ENCODE measurements at places on chromosomes 2 and 18.
A peak's percentile ranks its signal among the peaks of the same experiment; 100 is the strongest.

GRCh38 chr2:236208019-236208926 lies 40.1 kb upstream of the GBX2 start:
- no peak for DNase-seq

DNA sequence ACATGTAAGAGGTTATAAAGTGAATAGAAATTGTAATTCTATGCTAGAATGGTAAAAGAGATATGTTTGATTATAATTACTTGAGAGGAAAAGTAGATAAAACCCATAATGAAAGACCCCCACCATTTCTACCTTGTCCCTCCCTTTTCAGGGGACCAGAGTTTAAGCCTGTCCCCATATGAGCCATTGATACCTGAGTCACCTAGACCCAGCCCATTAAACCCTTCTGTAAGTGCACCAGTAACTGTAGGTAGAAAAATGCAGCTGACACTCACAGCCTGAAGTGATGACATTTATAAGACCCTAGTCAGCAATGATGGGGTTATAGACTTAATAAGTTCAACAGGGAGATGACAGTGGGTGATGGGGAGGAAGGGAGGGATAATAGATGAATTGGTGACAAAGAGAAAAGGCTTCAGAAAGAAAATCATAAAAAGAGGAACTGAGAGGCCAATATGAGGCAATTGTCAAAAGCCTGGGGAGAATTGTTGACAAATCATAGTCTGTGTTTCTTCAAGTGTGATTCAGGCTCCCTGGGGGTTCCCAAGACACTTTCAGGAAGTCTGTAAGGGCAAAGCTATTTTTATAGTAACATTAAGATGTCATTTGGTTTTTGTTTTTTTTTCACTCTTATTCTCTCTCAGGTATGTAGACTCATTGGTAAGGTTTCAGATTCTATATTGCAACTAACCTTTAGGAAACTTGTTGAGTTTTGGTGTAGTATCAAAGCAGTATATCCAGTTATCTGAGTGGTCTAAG lies 544.2 kb downstream of the SATB2 start:
- no peak for DNase-seq

DNA sequence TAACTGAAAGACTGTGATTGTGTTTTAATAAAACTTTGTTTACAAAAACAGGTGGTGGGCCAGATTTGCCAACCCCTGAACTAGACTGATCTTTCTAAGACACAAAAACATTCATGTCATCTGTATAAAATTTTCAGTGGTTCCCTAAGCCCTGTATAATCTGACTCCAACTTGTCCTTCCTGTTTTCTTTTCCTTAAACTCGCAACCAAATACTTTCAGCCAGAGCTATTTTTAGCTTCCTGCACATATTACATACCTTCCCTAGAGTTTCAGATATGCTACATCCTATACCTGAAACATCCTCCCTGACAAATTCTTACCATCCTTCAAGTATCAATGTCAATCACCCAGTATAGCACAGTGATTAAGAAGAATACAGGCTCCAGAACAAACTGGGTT lies 4.8 kb downstream of the GCFC2 start:
- DNase-seq: no peak

GRCh38 chr18:7722955-7723354 lies 155.8 kb downstream of the PTPRM start:
- no peak for DNase-seq

- DNase-seq: no peak
Measured at GRCh38 chr2:47134386-47135090, 20.6 kb downstream of the STPG4 start.

GRCh38 chr18:58527952-58528287 lies 101.0 kb downstream of the ALPK2 start:
- no peak for DNase-seq

GRCh38 chr2:9631878-9632700 lies 1.3 kb upstream of the YWHAQ start:
- DNase-seq: no peak

GRCh38 chr18:66156946-66157687 lies 406.3 kb downstream of the CDH7 start:
- DNase-seq: no peak

DNA sequence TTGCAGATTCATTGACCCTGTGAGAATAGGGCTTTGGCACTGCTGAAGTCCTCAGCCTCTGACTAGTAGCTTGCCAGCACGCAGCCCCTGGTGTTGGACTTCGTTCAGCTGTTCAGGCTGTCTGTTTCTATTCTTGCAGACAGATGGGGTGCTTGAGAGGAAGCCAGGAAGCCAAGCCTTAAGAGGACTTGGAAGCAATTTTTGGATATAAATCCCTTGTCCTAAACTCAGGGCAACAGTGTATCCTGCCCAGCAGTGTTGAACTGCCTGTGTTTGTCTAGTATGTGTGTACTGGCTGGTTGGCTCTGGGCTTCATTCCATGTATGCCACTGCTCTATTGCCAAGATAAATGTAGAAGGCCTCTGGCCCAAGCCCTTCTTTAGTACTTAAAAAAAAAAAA lies 108.6 kb downstream of the COMMD1 start:
- no peak for DNase-seq

DNA sequence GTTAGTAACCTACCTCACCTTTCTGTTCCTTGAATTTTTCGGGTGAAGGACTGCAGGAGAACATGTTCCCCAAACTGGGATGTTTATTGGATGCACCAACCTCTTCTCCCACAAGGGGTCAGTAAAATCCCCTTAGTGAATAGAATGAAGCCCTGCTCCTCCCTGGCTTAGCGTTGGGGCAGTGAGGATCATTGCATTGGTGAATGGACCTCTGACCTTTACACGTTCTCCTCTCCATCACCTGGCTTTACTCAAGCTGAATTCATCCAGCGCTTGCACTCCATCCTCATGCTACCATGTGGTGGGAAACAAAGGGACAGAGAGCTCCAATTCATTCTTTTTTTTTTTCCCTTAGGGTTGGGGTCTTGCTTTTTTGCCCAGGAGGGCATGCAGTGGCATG lies 157.2 kb downstream of the MIB1 start:
- no peak for DNase-seq

GRCh38 chr2:236847538-236848263 lies 238.0 kb upstream of the COPS8 start:
- no peak for DNase-seq

- no peak for DNase-seq
Measured at GRCh38 chr2:24937236-24937635, 17.2 kb upstream of the ADCY3 start.

GRCh38 chr2:1563084-1563857 lies 150.0 kb downstream of the TPO start:
- no peak for DNase-seq

- no peak for DNase-seq
Measured at GRCh38 chr2:54456362-54456611, 160 bp downstream of the SPTBN1 start.

- no peak for DNase-seq
Measured at GRCh38 chr2:133952420-133952819, 301.5 kb upstream of the MGAT5 start.

DNA sequence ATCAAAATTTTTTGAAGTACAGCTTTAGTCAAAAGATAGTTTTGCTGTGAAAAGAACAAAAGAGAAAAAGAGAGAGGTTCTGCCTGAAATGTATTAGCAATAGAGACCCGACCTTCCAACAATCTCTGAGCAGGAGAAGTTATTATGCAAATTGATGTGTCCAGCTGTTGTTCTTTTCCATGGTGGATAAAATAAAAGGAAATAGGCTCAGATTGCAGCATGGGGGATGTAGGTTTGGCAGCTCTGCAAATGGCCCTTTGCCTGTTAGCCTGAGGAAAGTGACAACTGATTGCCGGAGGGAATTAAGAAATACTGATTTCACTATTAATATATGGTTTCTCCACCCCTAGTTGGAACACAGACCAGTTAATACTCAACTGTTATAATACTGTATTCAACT lies 1283.2 kb upstream of the NXPH2 start:
- DNase-seq: no peak

DNA sequence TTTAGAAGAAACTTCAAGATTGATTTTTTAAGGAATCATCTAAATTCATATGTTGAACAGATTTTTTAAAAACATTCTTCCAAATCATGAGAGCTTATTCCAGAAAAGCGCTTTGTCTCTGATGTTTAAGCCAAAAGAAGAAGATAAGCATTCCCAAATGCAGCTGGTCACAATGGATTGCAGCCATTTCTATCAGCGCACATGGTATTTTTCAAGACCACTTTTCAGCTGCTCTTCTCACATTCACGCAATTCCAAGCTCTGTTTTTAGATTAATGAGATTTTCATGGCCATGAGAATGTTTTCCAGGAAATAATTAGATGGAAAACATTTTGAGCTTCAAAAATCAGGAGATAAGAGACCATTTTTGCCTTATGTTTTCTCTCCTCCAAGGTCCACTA lies 8.7 kb downstream of the OSBPL1A start:
- DNase-seq: no peak

GRCh38 chr2:203438528-203438927 lies 96.6 kb downstream of the RAPH1 start:
- DNase-seq: no peak

DNA sequence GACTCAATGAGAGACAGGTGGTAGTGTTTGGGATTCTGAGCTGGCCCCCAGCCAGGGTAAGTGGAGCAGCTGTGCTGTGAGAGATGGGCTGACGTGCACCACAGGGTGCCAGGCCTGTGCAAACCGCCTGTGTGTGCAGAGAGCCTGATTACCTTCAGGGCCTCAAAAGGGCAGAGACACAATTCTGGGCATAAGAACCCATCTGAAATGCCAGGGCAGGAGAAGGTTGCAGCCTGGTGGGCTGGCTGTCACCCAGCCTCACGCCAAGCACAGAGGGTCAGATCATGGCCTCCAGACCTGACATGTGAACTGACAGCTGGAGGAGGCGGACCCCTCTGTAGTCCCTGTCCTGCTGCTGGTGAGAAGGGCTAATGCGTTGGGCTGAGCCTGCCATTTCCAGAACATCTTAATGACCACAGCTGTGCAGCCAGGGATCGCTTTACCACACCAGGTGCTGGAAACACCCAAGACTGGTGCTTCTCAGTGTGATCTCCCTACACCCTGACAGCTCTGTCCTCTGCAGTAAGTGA lies 100.9 kb downstream of the ARL4C start:
- peak; percentile 54 for DNase-seq

DNA sequence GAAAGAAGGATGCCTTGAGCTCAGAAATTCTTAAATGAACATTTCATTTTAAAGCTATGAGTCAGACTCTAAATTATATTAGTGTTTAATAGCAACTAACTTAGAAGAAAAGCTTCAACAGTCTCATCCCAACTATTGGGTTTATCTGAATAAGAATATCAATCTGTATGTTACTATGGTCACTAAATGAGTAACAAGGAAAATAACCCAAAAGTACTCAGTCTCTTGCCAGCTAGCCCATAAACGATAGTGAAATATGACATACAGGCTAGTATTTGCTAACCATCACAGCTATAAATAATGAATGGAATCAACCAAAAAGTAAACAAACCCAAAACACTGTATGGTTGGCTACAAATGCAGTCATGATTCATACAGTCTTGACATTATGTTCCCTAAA lies 174.9 kb downstream of the RAB3GAP1 start:
- DNase-seq: no peak

DNA sequence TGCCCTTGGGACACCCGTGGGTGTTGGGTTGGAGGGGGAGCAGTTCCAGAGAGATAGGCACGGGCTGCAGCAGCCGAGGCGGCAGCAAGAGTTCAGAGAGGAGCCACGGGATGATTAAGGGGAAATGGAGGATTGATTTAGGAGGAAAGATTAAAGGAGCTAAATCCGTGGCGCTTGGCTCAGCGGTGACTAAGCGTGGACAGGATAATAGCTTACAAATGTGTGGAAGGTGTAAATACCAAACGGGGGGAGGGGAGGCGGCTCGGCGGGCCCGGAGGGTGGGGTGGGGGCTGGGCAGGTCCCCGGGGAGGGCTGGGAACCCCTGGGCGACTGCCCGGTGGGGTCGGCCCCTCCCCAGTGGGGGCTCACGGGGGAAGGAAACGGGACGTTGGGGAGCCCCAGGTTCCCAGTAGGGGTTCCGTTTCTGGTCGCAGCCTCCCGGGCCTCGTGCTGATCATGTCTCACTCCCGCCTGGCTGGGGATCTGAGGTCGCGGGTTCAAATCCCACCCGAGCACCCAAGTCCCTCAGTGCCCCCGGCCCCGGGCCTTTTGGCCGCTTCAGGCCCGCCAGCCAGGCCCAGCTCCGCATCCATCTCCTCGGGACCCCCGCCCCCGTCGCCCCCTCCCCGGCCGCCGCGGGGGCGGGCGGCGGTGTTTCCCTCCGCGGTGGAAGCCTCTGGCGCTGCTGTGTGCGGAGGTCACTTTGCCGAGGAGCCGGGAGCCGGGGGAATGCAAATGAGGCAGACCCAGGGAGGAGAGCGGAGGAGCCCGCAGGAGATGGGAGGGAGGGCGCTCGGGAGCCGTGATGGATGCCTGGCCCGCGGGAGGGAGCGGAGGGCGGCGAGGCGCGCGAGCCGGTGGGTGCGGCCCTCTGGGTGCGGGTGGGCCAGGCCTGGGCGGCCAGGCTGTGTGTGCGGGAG lies 8.1 kb downstream of the ASIC4 start:
- DNase-seq: no peak

DNA sequence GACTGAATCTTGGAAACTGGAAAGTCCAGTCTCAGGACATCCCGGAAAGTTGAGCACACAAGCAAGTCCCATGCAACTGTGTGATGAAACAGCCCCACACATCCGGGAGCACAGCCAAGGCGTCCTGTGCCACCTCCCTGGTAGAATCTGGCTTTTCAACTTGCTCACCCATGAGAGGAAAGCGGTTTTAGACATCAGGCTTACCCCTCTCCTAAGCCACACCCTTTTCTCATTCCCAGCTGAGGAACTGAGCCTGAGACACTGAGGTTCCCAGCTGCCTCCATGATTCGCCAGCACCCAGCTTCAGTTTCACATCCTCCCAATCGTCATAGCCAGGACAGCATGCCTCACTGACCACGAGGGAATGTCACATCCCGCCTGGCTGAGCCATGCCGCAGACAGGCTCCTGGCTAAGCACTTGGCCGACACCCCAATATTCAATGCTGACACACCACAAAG lies 60.3 kb downstream of the STEAP3 start:
- DNase-seq: no peak

- DNase-seq: no peak
Measured at GRCh38 chr18:13070460-13070859, 79.3 kb downstream of the CEP192 start.

- DNase-seq: no peak
Measured at GRCh38 chr2:71691747-71692441, 238.5 kb downstream of the DYSF start.

- DNase-seq: peak; percentile 71
Measured at GRCh38 chr18:3790703-3791102, 340.7 kb downstream of the TGIF1 start.

DNA sequence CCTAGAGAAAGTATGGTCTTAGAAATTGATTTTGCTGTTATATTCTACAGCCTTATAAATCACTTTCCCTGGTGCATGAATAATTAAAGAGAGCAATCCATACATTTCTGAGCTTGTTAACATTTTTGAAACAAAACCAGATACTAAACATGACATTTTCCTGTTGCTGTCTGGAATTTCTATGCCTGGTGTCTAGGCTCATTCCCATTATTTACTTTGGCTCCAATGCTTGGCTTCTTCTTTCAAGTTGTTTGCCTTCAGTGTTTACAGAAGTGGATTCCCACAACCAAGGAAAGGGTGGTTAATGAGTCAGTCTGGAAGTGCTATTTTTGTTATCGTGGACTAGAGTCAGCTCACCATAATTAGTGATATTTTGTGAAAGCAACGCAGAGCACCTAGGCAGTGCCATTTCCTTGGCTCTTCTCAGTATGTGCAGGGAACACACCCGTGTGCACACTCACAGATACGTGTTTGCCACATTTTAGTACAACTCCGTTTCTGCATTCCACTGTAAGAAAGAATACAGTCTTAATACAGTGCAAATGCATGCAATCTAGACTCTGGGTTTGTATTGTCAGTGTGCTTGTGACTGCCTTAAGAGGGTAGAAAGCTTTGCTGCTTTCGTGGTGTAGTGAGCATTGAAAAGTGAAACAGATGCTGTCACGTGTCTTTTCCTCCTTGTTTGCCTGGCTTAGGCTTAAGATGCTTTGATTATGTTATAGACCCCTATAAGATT lies 185.0 kb upstream of the RASGRP3 start:
- DNase-seq: peak; percentile 32

Data from NCI-H187 treated with DMSO at 0.1 percent for 48 hours (cell line).